ENCODE measurements at places on chromosomes 4 and X.

DNA sequence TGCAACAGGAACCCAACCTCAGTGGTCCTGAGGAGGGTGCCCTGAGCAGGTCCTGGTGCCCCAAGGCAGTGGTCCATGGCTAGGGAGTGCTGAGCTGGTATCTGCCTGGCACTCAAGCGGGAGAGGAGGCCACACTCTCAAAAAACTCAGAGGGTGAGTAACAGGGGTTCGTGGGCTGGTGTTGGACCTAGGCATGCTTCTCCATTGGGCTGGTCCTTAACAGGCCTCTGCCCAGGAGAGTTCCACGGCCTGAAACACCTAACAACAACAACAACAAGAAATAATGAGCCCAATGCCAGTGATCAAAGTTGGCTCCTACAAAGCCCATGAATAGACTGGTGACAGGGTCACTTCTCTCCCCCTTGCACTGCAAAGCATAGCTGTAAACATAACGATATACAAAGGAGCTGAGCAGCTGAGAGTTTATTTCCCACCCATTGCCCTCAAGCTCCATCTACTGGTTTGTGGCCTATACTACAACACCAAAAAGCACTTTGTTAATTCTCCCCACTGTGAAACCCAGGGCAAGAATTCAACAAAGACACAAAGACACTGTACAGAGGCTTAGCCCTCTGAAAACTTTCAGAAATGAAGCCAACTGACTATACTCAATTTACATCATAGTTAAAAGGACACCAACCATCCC, 736.1 kb upstream of the ADGRL3 start:
- DNase-seq = peak; percentile 9

GRCh38 chr4:172584816-172585215, 583.8 kb upstream of the GALNT7 start:
- no peak for DNase-seq

DNA sequence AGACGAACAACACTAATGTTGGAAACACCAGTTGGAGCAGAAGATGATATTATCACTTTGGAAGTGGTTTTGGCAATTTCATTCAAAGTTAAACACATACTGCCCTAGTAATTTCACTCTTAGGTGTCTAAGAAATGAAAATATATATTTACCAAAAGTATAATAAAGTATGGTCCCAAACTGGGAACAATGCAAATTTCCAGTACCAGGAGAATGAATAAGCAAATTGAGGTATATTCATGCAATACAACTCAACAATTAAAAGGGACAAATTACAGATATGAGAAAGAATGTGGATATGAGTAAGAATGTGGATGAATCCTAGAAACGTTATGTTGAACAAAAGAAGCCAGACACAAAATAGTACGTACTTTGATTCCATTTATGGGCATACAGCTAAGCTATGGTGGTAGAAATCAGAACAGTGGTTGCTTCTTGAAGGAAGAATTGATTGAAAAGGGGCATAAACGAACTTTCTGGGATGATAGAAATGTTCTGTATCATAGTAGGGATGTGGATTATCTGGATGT, 10.0 kb downstream of the ELMOD2 start:
- DNase-seq = no peak

- no peak for DNase-seq
Measured at GRCh38 chrX:134847133-134847532, 143.7 kb upstream of the SMIM10 start.

DNA sequence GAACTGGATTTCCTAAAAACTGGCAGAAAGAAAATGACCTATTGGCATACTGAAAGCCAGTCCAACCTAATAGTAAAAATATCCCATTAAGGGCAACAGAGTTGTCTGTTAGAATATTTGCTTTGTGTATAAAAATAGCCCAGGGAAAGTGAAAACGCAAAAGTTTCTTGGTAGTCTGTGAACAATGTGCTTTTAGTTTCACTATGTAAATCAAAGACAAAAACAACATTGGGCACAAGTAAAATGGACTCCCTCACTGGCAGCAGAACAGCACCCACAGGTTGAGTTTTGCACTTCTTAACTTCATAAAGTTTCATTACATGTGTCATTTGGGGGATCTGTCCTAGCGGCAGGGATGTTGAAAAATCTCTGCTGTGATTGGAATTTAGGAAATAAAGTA, 4.3 kb upstream of the FGG start:
- no peak for DNase-seq

DNA sequence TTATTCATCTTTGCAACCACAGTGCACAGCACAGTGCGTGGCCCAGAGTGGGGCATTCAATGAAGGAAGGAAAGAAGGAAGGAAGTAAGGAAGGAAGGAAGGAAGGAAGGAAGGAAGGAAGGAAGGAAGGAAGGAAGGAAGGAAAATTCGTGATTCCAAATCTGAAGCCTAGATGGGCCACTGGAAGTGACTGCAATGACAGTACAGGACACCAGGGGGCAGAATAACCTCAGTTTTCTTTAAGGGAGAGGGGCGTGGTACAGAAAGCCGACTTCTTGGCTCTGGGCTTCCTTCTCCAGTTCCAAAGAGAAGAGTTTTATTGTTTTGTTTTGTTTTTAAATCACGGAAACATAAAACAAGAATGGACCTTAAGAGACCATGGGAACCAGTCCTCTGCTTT, 47.8 kb downstream of the APLN start:
- peak; percentile 14 for DNase-seq

DNA sequence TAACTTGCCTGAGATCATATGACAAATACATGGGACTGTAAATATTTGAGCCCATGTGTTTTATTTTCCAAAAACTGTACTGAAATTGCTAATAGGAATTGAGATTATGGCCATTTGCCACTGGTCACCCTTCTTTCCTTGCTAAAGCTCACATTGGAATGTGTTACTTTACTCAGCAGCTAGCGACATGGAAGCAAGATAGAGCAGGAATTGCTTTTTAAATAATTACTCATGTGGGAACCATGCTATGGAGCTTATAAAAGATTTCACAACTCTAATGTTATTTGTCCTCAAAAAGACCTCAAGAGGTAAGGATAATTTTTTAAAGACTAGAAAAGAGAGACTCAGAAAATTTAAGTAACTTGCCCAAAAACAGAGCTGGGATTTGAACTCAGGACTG, 48.8 kb upstream of the AFAP1 start:
- no peak for DNase-seq

GRCh38 chr4:165628572-165628971, 244.5 kb upstream of the TLL1 start:
- DNase-seq = no peak

- DNase-seq = no peak
Measured at GRCh38 chrX:72051589-72051988, 80.1 kb downstream of the RTL5 start.

GRCh38 chrX:30301963-30302362, 7.2 kb downstream of the NR0B1 start:
- DNase-seq = no peak

DNA sequence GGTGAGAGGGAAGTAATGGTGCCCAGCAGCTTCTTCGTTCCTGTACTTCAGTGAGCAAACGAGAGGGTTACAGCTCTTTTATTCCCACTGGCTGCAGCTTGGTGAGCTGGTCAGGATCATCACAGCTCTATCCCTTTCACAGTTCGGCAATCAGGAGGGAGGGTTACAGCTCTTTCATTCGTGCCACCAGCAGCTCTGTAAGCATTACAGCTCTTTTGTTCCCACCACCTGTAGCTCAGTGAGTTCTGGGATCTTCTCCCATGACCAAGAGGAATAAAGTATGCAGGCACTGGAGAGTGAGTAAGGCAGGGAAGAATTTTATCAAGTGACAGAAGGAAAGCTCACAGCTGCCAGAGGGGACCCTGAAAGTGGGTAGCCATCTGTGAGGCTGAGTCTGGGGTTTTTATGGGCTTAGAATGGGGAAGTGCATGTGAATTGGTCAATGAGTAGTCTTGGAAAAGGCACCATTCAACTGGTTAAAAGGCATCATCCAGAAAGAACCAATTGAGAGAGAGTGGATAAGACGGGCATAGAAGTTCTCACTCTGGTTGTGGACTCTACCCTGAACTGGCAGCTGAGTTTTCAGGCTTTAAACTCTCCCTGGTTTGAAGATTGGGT, 123.7 kb downstream of the COX18 start:
- DNase-seq = no peak

DNA sequence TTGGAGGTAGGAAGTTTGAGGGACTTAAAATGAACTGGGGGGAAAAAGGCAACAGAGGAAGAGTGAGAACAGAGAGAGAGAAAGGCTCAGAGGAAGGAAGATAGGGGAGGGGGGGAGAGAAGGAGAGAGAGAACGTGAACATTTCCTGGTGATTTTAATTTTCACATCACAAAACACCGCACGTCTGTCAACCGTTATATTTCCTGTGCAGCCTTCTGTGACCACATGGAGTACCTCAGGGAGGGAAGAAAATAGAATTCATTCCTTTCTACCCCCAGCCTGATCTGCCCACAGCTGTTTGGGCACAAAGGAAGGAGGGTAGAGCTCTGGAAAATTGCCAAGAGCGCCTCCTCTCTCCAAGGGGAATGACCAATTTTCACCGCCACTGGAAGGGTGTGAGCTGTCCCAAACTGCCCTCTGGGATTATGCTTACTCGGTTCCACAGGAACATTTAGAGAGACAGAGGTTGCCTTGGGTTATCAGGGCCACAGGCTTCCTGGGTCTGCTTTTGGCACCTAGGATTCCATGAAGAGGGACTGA, 135.7 kb upstream of the MAMLD1 start:
- no peak for DNase-seq

GRCh38 chrX:24208496-24209240, 59.1 kb downstream of the ZFX start:
- DNase-seq = no peak

- DNase-seq = no peak
Measured at GRCh38 chrX:25043192-25043591, 27.4 kb upstream of the ARX start.

DNA sequence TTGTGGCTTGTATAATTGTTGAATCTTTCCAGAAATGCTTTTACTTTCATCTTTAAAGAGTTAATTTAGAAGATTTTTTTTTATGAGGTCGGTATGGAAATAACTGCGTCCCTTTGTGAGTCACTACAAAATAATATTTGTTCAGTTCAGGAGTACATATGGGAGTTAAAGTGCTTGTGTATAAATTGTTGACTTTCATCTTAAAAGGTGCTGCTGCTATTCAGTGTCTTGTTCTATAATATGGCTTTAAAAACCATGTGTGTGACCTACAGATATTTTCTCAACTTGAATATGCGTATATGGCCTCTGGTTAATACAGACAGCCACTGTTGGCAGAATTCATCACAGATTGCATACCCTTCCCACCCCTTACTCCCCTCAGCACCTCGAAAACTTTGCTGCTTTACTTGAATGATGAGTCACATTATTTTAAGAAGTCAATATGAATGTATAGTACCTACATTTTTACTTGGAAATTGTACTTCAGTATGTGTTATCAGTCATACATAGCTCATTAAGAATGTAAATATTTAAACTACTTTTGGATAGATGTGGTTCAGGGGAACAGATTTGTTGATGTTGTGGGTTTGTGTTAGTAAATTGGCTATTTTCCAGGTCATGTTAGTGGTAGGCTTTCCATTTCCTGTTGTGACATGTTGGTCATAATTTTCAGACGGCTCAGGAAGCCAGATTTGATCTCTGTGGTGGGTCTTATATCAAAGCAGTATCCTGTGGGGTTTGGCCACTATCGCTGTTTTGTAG, 1.5 kb downstream of the CLCN3 start:
- DNase-seq = peak; percentile 28

DNA sequence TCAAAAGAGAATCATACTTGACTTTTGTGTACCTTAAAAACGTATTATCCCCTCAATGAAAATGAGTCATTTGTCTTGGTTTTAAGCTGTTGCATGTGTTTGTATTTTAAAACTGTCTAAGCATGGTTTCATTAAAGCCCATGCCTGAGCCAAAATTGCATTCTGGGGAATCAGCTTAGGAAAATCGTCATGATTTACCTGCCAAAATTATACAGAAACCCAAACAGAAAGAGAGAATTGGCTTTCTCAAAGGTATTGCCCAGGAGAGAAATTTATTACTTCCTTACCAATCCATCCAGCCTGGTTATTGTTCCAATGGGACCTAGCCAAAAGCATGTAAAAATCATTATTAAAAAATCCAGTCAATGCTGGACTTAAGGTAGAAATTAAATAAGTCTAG, 37.6 kb downstream of the GPR174 start:
- DNase-seq = no peak

GRCh38 chr4:163350672-163351071, 7.0 kb downstream of the NPY5R start:
- no peak for DNase-seq

DNA sequence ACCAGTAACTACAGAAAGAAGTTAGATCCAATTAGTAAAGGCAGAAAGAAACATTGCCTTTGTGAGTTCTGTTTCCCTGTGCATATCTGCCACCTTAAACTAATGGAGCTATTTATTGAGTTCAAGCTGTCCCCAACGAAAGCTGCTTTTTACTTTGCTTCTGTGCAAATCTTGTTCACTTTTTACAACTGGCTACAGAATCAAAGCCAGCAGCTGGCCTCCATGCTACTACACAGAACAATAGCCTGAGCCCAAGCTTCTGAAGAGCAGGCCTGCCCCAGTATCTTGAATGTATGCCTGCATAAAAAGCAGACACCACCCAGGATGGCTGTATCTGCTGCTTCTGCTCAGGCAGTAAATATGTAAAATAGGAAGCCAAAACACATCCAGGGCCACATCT, 28.1 kb downstream of the ANK2 start:
- DNase-seq = no peak

- no peak for DNase-seq
Measured at GRCh38 chrX:150769408-150769807, 76.2 kb downstream of the MTMR1 start.

GRCh38 chr4:125780164-125780563, 465.4 kb downstream of the FAT4 start:
- DNase-seq = no peak

GRCh38 chrX:5536261-5536660, 692.4 kb downstream of the NLGN4X start:
- no peak for DNase-seq

GRCh38 chr4:170988446-170988845, 824.8 kb upstream of the GALNTL6 start:
- DNase-seq = no peak

- DNase-seq = peak; percentile 47
Measured at GRCh38 chr4:164847967-164848649, 28.9 kb upstream of the APELA start.

GRCh38 chrX:48854898-48855297, 19.5 kb upstream of the PCSK1N start:
- no peak for DNase-seq

GRCh38 chr4:166941629-166942028, 292.7 kb downstream of the SPOCK3 start:
- DNase-seq = no peak

DNA sequence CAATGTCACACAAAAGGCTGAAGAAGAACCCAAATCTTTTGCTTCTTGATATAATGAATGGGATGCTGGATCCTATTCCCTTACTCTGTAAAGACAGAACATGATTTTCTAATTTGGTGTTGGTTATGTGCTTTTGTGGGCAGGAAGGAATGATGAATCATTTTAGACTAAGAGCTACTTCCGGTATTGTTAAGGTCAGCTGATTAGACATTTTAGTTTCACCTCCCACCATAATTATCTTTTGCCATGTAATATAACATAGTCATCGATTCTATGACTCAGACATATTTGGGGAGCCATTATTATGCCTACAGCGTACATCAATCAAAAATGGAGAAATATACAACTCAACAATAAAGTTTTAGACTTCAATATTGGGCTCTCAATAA, 265.3 kb downstream of the ZNF674 start:
- DNase-seq = no peak

All from COR-L47 (cell line).